ENCODE measurements at places on chromosomes 3 and 15.

- no peak for DNase-seq
These were observed 367.0 kb downstream of the TIGIT start for GRCh38 chr3:114660808-114661207.

GRCh38 chr3:4983739-4984510, 4.7 kb downstream of the BHLHE40 start:
- DNase-seq = no peak

GRCh38 chr3:63955830-63956545, 43.8 kb upstream of the SCAANT1 start:
- no peak for DNase-seq

DNA sequence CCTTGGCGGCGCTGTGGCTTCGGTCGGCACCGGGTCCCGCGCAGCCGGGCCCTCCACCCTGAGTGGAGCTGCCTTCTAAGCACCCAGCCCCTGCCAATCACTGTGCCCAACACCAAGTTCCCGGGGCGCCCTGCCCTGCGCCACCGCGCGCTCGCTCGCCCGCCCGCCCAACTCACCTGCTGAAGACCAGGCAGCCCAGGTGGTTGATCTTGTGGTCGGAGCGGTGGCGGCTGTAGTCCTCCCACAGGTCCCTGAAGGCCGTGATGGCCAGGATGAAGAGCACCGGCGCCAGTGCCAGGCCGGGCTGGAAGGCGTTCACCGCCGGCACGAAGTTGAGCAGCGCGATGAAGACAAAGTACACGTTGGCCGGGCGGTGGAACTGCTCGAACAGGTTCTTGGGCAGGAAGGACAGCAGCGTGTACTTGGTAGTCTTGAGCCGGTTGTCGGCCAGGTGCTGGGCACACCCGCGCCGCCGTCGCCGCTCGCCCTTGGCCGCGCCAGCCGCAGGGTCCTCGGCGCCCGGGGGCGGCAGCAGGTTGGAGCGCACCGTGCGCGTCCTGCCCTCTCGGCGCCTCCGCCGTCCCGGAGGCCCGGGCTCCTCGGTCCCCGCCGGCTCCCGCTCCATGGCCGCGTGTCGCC, 536 bp downstream of the ATP10A start:
- DNase-seq = peak; percentile 25

GRCh38 chr15:88225461-88225860, 31.1 kb downstream of the NTRK3 start:
- no peak for DNase-seq

GRCh38 chr3:161104561-161105551, at the start of gene B3GALNT1:
Gene B3GALNT1, minus strand, starts transcription at chr3:161105349. Its CDS starts 18,595 bp downstream, at chr3:161086754.
- DNase-seq = peak; percentile 66

DNA sequence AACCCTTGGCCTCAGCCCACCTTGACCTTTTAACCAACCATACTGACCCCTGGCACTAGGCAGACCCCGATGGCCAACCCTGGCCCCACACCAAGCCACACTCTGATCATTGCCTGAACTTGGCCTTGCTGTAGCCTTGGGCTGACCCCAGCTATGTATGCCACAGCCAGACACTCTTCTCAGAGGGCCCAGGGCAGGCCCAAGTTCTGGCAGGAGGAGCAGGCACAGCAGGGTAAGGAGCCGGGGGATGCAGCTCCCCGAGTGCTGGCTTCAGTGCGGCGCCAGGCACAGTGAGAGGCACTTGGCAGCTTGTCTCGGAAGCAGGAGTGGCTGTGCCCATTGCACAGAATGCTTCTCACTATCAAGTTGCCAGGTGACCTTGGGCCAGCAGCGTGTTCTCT, 22.3 kb downstream of the PRR20G start:
- DNase-seq = no peak

DNA sequence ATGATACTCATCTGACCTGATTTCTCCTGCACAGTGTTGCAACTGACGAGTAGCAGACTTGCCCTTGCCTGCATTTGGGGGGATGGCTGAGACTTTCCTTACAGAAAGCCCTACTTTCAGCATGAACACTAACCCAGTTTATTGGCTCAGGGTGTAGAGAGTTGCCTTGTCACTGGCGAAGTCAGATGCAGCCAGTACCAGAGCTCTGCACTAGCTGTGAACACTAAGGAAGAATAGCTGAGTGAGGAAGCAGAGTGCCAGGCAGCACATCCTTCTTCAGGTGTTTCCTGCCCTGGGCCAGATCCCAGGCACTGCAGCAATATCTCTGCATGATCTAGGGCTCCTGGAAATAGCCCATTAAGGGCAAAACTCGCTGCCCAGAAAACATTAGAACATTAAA, 154.0 kb upstream of the SYNPR start:
- DNase-seq = no peak

- DNase-seq = no peak
These were observed 6.2 kb upstream of the SSUH2 start for GRCh38 chr3:8650583-8651416.

- no peak for DNase-seq
These were observed 36.5 kb upstream of the CPB1 start for GRCh38 chr3:148790851-148791735.

GRCh38 chr3:157179365-157179803, 19.4 kb upstream of the CCNL1 start:
- DNase-seq = no peak

- DNase-seq = no peak
These were observed 10.2 kb downstream of the IDH3A start for GRCh38 chr15:78159395-78159794.

DNA sequence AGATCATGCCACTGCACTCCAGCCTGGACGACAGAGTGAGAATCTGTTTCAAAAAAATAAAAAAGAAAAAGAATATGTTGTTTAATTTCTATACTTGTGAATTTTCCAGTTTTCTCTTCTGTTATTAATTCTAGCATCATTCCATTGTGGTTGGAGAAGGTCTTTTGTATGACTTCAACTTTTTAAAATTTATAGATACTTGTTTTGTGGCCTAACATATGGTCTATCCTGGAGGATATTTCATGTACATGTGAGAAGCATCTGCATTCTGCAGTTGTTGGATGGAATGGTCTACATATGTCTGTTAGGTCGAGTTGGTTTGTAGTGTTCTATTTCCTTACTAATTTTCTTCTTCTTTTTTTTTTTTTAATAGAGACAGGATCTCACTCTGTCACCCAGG, 35.6 kb downstream of the MAP1A start:
- no peak for DNase-seq

GRCh38 chr15:45869034-45869668, 234.3 kb downstream of the SQOR start:
- DNase-seq = no peak

DNA sequence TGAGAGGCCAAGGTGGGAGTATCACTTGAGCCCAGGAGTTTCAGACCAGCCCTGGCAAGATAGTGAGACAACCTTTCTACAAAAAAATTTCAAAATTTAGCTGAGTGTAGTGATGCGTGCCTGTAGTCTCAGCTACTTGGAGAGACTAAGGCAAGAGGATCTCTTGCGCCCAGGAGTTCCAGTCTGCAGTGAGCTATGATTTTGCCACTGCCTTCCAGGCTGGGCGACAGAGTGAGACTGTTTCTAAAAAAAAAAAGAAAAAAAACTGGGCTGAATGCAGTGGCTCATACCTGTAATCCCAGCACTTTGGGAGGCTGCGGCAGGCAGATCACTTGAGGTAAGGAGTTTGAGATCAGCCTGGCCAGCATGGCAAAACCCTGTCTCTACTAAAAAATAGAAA, 14.0 kb upstream of the PIK3CB start:
- DNase-seq = no peak

GRCh38 chr3:84547971-84548970, 410.5 kb upstream of the CADM2 start:
- DNase-seq = no peak

- DNase-seq = no peak
These were observed 8.4 kb downstream of the KBTBD8 start for GRCh38 chr3:67006460-67006859.

- no peak for DNase-seq
These were observed 468.3 kb upstream of the CBLB start for GRCh38 chr3:106337116-106337515.

- DNase-seq = no peak
These were observed 112.7 kb downstream of the SNRK start for GRCh38 chr3:43399034-43399433.

DNA sequence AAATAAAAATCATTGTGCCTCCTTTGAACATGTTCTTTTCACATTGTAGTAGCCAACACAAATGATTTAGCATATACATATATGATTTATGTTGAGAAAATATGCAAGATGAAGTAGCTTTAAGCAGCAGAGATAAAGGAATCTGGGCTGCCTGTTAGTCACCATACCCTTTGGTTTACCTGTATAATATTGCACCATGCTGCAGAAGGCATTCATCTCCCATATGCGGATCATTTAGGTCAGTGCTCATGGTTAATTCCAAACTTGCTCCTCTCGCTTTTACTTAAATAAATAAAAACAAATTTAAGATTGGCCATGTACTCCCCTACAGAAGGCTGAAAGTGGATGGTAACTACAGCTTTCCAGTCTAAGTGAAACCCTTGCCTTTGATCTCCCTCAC, 86.7 kb upstream of the TBL1XR1 start:
- DNase-seq = no peak

- no peak for DNase-seq
These were observed 6.8 kb downstream of the CHRNA3 start for GRCh38 chr15:78614021-78614420.

DNA sequence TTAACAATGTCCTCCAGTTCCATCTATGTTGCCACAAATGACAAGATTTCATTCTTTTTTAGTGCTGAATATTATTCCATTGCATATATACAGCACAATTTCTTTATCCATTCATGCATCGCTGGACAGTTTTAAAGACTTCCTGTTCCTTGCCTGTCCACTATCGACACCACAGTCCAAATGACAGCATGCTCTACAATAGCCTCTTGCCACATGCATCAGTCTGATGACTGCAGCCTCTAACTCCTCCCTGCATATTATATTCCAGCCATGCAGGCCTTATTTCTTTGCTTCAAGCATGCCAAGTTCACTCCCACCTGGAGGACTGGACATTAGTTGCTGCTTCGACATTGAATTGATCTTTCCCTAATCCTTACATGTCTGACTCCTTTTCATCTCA, 306.2 kb downstream of the FOXP1 start:
- no peak for DNase-seq

GRCh38 chr3:159938714-159939113, 49.9 kb upstream of the IL12A start:
- DNase-seq = no peak

DNA sequence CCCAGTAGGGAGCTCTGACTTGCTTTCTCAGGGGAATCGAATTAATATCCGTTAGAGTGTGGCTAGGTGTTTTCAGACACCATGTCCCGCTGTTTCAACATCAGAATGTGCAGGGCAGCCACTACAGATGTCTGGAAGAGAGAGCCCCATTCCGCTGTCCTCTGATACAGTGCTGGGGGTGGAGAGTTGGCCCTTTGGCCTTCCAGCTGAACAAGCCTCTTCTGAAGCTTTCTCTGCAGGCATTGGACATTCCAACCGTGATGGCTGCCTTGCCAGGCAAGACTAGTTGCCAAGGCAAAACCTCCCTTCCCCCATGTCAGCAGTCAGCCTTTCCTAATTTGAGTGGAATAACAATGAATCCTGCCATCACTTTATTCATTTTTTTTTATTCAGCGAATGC, 1.5 kb downstream of the FAH start:
- DNase-seq = no peak

GRCh38 chr15:68330901-68331300, 53.4 kb downstream of the FEM1B start:
- no peak for DNase-seq
